Calu3 (cell line): ENCODE measurements at places on chromosomes 4 and X. TPM values are rescaled to one million over a fixed set of nuclear protein-coding genes. Genes with fewer than 3 reads are reported as not detected.

The MAGEA8 gene
- not detected in 2 replicates for total RNA-seq

DNA sequence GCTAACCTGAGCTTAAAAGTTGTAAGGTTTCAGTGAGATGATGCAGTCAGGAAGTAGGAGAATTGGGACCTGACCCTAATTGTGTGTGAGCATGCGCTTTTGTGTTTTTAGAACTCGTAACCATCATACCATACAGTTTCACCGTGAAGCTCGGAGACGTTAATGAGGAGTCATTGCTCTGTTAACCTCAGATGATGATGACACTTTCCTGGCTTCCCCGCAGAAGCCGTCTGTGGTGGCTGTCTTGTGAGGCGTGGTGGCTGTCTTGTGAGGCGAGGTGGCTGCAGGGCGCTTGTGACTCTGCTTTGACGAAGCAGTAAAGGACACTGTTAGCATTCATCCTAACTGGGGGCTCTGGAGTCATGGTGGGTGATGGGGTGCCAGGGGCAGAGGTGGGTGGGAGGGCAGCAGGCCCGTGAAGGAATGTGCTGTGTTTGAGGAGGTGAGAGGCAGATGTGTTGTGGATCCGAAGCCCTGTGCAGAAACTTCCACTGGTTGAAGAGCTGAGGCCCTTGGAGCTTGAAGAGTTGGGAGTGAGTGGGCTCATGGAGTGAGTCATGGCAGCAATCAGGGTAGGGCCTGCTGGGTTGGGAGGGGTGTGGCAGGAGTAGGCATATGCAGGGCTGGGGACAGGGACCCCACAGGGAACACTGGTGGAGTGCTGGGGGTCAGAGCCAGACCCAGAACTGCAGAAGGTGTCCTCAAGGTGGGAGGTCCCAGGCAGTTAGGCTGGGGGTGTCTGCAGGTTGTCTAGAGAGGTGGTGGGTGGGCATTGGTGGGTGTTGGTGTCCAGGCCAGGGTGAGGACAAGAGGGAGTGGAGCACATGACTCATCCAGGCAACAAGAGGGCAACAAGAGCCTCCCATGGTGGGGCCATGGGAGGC, 57.4 kb downstream of the NSD2 start:
- DNase-seq = no peak

- DNase-seq = no peak
These were observed 114.6 kb downstream of the RBM47 start for GRCh38 chr4:40515037-40515397.

GRCh38 chr4:83851261-83852084, 315.6 kb downstream of the GPAT3 start:
- DNase-seq = peak; percentile 24

The FAM149A gene
- total RNA-seq = 36.3 and 45.5 TPM in 2 replicates

GRCh38 chrX:6821730-6822129, 286.8 kb upstream of the VCX3A start:
- no peak for DNase-seq

GRCh38 chr4:56856656-56857055, 35.2 kb upstream of the SPINK2 start:
- no peak for DNase-seq

- peak; percentile 21 for DNase-seq
These were observed 5.7 kb downstream of the PLP2 start for GRCh38 chrX:49177338-49177833.

DNA sequence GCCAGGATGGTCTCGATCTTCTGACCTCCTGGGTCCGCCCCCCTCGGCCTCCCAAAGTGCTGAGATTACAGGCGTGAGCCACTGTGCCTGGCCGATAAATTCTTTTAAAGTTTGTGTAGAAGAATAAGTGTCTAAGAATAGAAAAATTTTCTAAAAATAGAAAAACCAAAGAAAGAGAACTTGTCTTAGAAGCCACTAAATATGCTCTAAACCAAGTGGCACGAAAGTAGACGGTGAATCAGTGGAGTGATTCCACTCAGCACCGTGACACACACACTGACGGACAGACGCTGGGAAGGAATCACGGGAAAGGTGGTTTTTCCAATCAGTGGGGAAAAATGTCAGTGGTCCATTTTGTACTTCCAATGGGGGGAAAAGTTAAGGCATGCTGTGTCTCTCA, 72.7 kb upstream of the PSAPL1 start:
- no peak for DNase-seq

The DCAF4L1 gene
- 0.68 and 1.0 TPM in 2 replicates for total RNA-seq

DNA sequence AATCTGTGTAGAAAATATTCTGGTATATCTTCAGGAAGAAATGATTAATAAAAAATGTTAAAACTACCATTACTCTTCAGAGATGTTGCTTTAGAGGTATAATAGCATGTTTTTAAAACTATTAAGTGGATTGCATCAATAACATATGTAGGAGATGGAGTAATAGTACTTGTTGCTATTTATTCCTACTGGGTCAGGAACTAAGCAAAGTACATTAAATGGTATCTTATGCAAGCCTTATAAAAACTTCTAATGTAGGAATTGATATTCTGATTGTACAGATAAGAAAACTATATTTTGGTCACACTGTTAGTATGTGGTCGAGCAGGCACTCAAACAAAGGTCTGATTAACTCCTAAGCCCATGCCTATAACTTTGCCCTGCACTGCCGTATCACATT, 31.4 kb upstream of the PDLIM5 start:
- DNase-seq = no peak

The RNF4 gene
- 45.6 and 55.6 TPM in 2 replicates for total RNA-seq

GRCh38 chrX:125439194-125439849, 119.7 kb downstream of the TEX13C start:
- no peak for DNase-seq

The RXFP1 gene
- total RNA-seq = not detected in 2 replicates

DNA sequence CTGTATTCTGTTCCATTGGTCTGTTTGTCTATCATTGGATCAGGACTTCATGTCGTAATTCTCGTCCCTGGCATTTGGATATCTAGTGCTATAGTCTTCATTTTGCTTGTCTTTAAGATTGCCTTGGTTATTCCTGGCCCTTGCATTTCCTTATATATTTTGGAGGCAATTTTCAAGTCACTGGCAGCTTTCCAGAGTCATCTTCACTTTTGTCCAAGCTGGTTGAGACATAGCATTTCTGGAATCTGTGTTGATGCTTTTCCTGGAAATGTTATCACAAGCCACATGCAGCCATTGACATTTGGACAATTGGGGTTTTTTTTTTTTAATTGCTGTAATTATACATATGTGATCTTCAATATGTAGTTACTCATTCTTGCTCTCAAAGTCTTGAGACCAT, 45.2 kb upstream of the HGFAC start:
- no peak for DNase-seq

The UGT2B7 gene
- total RNA-seq = 16.6 and 25.5 TPM in 2 replicates

The BANK1 gene
- 6.4 and 7.9 TPM in 2 replicates for total RNA-seq

DNA sequence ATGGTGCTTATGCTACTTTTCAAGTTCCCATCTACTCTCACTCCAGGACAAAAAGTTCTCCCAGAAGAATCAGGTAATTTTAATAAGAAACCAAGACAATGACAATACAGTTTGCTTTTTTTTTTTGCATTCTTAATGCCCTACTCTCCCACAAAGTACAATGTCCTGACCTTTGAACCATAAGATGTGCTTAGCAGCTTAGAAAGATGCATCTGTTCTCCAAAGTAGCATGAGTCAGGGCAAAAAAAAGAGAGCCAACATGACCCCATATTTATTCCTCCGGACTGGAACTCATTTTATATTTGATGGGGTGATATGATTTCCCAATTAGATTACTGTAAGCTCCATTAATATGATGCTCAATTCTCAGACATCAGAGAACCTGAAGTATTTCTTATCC, 16.5 kb upstream of the PDCL2 start:
- DNase-seq = no peak

DNA sequence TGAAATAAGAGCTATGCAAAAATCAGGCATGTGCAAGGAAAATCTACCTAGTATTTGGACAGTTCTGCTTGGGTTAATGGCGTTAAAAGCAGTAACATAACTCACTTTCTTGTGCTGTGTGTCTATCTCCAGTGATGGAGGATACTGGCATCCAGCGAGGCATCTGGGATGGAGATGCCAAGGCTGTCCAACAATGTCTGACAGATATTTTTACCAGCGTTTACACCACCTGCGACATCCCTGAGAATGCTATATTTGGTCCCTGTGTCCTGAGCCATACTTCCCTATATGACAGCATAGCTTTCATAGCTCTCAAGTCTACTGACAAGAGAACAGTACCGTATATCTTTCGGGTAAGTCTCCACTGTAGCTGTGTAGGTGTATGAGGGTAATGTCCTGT, 2.6 kb downstream of the PRDM8 start:
- DNase-seq = no peak

The RHOXF2B gene
- not detected in 2 replicates for total RNA-seq
